ENCODE measurements at places on chromosomes 3 and 15.

GRCh38 chr3:68123231-68123630 is 468.8 kb upstream of the SUCLG2 start:
- no peak for DNase-seq

DNA sequence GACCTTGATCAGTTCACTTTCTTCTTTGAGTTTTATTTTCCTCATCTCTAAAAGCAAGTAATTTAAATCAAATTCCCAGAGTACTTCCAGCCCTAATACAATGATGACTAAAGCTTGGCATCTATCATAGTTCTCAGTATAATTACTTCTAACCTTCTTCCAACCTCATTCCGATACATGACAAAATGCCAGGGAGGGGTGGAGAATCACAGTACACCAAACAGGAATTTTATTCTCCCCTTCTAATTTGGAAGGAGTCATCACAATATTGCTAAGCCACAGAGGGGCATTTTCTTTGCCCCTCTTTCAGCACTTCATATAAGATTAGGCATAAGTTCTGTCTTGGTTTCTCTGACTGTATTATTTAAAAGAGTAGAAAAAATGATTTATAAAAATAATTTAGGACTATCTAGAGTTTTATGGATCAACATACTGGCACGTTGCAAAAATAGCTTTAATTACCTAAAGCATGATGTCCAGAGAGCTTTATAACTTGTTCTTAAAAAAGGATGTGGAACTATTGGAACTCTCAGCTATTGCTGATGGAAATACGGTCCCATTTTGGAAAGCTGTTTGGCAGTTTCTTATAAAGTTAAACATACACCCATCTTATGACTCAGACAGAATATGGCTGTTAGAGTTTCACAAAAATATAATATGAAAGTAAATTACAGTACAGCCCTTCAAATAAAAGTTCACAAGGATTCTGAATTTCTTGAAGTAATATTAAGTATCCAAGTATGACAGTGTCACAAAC is 86.9 kb upstream of the UBE2E2 start:
- no peak for DNase-seq

- DNase-seq, result no peak
These were observed 69.0 kb downstream of the CHD2 start for GRCh38 chr15:92968926-92969651.

DNA sequence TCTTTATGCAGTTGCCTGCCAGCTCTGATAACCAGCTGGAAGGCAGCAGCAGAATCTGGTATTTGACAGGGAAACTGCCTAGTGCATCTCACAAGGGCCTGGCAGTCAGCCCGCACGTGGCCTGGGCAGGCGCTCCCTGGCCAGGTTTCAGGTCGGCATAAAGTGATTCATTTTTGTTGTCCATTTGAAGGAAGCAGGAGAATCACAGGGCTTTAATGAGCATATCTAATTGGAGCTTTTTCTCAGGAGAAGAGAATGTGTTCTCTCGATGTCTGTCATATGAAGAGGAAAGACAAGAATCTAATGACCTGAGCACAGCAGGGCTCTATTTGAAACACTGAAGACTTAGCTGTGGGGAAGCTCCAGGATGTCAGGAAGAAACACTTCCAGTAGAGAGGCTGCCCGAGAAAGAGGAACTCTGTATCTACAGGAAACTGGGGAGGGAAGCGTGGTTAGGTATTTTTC is 98.8 kb upstream of the MB21D2 start:
- no peak for DNase-seq

DNA sequence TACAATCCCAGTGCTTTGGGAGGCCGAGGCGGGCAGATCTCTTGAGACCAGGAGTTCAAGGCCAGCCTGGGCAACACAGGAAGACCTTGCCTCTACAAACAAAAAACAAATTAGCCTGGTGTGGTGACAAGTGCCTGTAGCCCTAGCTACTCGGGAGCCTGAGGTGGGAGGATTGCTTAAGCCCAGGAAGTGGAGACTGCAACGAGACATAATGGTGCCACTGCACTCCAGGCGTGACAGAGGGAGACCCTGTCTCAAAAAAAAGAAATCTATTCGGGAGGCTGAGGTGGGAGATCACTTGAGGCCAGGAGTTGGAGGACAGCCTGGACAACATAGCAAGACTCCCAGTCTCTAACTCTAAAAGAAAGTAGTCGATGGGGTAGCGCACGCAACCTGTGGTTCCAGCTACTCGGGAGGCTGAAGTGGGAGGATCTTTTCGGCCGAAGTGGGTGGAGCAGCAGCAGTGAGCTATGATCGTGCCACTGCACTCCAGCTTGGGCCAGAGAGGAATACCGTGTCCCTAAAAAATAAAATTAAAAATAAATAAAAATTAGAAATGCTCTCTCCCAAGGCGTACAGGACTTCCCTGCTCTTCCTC is 775 bp downstream of the C3orf33 start:
- peak; percentile 11 for DNase-seq

GRCh38 chr3:49534581-49535441 is 19.5 kb upstream of the BSN start:
- DNase-seq, result no peak

DNA sequence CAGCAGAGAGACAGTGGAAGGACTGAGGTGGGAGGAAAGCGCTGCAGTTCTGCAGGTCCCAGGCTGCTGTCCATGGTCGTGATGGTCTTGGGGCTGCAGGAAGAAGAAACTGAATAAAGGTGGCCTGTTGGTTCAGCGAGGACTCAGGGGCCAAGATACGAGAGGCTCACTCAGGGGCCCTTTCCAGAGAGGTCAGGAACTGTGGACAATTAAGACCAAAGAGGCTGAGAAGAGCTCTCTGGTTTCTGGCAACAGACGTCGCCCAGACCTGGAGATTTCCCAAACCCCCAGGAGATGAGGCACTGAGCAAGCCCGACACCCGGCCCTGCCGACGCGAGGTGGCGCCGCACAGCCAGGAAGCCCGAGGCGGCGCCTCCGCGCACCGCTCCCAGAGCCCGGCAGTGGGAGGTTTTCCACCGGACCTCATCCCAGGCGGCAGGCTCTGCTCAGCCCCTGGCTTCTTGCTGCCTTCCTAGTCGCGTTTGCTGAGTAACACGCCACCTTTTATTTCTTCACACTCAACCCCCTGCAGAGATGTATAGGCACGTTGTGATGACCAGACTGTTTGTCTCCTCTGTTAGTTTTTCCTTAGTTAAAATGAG is 56.4 kb upstream of the ARRDC4 start:
- no peak for DNase-seq

GRCh38 chr15:39250001-39250400 is 330.9 kb upstream of the THBS1 start:
- DNase-seq, result no peak

DNA sequence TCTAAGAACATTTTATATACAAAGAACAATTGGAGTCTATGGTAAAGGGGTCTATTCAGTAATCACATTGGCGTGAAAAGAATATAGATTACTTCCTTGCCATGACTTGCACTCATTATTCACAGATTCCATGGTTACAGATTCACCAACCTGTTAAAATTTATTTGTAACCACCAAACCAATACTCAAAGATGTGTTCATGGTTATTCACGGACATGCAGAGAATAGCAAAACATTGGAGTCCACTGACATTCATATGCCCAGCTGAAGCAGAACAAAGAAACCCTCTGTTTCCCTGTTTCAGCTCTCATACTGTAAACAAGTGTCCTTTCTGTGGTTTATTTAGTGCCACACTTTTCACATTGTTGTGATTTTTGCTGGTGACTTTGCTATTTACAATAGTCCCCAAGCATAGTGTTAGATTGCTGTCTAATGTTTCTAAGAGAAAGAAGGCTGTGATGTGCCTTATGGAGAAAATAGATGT is 185.8 kb upstream of the TTC14 start:
- DNase-seq, result no peak

DNA sequence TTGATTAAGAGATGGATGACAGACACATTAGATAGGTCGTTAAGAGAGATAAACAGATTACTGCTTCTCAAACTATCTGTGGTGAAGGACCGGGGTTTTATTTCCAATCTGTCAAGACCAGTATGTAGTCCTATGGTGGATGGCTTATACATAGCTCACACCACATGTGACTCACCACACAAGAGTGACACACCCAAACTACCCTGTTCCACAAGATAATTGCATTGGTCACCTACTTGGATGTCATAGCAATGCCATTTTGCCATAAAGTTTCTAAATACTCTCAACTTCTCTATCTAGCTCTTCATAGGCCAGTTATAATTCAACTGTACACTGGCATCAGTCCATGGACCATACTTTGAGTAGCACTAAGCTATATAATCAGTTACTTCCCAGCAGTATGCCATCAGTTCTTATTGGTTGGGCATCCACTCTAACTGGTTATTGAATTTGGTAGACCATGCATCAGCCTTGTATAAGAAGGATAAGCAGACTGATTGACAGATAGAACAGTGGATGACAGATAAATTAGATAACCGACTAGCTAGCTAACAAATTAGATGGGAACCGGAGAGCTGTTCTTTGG is 11.6 kb downstream of the WWTR1 start:
- no peak for DNase-seq

DNA sequence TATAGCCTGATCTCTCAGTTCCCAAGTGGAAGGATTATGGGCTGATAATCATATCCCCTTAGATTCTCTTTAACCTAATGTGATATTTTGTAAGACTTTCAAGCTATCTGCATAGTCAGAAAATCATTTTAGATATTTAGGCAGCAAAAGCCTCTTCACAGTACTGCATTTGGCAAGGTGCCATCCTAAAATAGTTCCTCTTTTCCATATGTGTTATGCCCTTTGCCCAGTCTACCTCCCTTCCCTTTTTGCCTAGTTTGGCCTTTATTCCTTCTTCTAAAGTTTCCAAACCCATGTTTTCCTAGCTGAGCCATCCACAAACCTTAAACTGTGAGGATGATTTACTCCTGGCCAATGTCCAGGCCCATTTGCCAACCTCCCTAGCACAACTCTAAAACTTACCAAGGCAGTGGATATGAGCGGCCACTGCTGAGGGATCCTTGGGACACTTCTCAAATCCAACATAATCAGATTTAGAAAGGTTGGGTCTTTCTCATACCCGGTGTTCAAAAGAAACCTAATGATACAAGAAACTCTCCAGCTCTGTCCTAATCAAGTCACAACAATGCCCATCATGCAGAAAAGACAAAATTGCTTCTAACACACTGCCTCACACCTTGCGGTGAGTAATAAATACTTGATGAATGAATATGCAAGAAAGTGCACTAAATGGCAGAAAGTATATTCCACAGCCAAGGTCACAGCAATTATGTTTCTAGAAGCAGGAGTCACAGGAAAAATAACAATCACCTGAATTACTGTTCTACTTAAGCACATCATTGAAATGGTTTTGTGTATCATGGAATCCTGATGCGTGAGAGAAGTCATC is 493.9 kb downstream of the NLGN1 start:
- DNase-seq, result no peak

GRCh38 chr15:84658080-84658787 is at the start of gene NMB:
NMB (minus strand) TSS chr15:84658199; CDS start chr15:84658152, 47 bp downstream.
- peak; percentile 69 for DNase-seq

DNA sequence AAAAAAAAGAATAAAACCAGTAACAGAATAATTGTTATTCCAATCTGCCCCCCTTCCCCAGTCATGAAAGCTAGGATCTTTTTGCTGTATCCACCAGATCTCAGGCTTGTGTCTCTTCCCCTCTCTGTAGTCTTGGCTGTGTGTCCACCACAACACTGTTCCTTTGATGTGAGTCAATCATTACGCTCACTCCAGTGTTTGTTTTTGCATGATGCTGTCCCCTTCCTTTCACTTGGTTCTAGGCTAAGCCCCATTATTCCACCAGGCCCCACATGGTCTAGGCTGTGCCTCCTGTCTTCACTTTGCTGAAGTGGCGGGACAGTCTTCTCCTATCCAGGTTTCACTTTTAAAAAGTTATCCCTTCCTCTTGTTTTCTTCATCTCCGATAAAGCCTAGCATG is 13.6 kb downstream of the ACKR2 start:
- DNase-seq, result no peak

- no peak for DNase-seq
These were observed 234.7 kb upstream of the LYSMD4 start for GRCh38 chr15:99967841-99968371.
